AG08395 (cell line): ENCODE measurements at places on chromosomes 11 and 22.
A peak's percentile ranks its signal among the peaks of the same experiment; 100 is the strongest.

DNA sequence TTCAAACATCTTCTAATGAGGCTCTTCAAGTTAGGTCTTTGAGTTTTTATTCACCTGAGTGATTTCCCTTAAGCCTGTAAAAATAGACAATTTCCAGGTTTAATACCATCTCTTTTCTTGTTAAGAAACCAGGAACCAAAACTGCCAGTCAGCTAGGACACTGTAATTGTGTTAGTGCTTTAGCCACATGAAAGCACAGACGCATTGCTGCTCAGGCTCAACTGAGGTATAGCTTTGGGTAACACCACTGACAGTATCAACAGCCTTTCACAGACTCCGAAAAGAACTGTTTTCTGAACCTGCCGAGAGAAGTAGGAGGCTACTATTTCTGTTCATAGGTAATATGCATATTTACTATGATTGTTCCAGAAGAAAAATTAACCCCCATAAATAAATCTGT lies 768.7 kb downstream of the ETS1 start:
- no peak for DNase-seq

- DNase-seq, result no peak
Observed at GRCh38 chr11:125162743-125163142, 1.8 kb upstream of the PKNOX2 start.

DNA sequence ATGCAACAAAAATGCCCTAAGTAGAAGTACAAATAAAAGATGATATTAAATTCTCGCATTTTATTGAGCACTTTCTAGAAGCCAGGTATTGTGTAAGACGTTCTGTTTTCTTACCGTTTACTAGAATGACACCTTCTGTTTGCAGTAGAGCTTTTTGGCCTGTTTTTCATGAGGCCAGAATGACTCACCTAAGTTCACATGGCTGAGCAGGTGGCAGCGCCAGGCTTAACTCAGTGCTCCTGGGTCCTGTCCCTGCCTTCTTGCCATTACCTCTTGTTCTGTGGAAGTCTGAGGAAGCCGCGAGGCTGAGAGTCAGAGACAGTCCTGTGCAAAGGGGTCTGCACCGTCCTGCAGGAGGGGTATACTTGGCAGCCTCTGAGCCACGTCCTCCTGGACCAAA lies 113.8 kb downstream of the ATXN10 start:
- DNase-seq, result no peak

- no peak for DNase-seq
Observed at GRCh38 chr11:92204731-92205130, 19.9 kb upstream of the FAT3 start.

DNA sequence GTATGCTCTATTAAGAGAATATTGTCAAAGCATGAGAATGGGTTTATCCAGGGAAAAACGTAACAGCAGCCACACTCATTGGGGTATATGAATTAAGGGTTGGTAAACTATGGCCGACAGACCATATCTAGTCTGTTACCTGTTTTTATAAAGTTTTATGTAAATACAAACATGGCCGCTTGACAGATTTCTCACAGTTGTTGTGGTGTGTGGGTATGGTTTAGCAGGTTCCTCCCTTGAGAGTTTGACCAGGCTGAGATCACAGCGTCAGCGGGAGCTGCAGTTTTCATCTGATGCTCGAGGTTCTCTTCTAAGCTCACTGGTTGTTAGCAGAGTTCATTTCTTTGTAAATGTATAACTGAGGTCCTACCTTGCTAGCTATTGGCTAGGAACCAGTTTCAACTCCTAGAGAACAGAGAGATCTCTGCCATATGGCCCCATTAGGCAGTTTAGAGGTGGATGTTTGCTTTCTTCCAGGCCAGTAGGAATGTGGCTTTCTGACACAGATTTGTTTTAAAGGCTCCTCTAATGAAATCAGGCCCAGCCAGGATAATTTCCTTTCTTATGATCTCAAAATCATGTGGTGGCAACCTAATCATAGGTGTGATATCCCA lies 45.5 kb upstream of the GRIK4 start:
- no peak for DNase-seq

DNA sequence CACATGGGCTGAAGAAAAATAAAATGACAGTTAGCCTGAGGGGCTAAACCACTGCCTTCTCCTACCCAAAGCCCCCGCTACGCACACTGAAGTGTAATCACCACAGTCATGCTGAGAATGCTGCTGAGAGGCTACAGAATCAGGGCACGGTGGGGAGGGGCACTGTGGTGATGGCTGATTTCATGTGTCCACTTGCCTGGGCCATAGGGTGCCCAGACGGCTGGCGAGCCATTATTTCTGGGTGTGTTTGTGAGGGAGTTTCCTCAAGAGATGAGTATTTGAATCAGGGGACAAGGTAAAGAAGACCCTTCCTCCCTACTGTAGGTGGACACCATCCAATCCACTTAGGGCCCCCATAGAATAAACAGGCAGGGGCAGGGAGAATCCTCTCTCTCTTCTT lies 1313.2 kb downstream of the TBC1D22A start:
- no peak for DNase-seq

- peak; percentile 94 for DNase-seq
Observed at GRCh38 chr11:12540913-12541582, 133.2 kb upstream of the TEAD1 start.

DNA sequence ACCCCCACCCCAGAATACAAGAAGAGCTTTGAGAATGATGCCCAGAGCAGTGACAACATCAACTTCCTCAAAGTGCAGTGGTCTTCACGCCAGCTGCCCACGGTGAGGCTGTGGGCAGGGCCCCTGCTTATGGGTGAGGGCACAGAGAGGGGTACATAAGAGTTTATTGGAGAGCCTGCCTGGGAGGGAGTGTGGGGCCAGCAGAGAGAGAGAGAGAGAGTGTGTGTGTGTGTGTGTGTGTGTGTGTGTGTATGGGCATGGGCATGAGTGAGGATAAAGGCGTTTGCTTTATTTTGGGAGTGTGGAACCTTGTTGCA lies 9.5 kb downstream of the PHOX2A start:
- DNase-seq, result no peak

- DNase-seq, result peak; percentile 21
Observed at GRCh38 chr11:102187416-102188151, 77.3 kb downstream of the YAP1 start.

DNA sequence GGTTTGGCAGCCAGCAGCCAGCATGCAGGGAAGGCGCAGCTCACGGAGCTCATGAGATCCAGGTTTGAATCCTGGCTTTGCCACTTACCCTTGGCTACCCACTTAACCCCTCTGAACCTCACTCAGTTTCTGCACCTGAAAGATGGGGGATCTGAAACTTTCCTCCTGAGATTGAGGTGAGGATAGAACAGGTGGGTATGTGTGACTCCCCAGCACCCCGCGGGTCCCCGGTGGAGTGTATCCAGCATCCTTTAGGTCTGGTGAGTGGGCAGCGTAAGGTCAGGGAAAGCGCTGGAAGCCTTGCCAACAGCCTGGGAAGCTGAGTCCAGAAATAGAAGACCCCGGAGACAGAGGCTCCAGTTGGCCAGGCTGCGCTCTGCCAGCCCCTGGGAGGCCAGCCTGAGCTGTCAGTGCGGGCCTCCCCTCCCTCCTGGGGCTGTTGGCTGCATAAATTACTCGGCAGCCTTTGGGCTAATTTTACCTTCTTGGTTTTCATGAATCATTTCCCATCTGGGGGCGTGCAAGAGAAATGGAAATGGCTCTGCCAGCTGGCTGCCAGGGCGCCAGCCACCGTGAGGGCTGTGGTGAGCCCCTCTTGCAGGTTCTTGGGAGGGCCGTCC lies 17.6 kb downstream of the PRDM11 start:
- DNase-seq, result peak; percentile 31

- DNase-seq, result no peak
Observed at GRCh38 chr22:31973739-31974138, 29.4 kb downstream of the YWHAH start.

DNA sequence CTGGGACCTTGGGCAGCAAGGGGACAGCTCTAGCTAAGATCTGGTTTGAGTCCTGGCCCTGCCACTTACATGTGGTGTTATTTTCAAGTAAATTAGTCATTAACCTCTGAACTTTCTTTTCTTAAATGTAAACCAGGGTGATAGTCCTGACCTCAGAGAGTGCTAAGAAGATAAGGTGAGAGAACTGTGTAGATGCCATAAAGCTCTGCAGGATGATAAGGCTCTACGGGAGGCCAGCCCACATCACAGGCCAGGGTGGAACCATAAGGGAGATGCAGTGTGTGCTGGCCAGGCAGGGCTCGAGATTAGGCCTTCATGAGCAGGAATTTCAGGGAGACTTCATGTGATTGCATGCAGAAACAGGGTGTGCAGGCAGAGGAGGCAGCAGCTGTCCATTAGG lies 24.2 kb downstream of the NECTIN1 start:
- no peak for DNase-seq

DNA sequence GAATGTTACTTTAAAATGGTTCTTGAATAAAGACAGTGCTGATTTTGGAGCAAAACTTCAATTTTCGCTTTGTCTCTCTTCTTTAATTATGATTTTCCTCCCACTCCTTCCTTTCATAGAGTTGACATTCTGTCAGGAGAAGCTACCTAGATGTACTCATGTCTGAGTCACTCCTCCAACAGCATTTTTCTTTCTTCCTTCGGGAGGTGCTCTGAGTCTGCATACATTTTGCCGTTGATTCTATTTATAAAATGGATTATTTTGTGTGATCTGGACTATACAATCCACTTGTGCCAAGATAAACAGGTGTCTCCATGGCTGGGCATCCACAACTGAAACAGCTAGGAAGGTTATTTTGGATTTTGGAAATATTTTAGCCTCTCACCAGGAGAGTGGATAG lies 588.3 kb upstream of the ANO5 start:
- DNase-seq, result no peak

- no peak for DNase-seq
Observed at GRCh38 chr11:85680897-85681296, 5.1 kb downstream of the CCDC89 start.

DNA sequence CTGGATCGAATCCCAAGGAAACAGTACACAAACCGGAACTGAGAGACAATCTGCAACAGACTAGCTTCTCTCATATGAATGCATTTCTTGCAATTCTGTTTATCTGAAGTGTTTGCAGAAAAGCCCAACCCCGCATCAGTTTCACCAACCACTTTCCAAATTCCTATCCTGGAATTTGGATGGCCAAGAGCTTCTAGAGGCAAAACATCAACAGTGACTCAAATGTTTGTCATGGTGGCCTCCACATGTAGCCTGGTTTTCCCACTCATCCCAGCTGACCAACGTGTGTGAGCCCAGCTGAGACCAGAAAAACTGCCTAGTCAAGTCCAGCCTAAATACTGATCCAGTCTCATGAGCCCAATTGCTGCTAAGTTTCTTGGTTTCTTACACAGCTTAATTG lies 8.3 kb upstream of the MIEF1 start:
- DNase-seq, result peak; percentile 95

- no peak for DNase-seq
Observed at GRCh38 chr22:46634011-46634699, 14.0 kb downstream of the GRAMD4 start.

DNA sequence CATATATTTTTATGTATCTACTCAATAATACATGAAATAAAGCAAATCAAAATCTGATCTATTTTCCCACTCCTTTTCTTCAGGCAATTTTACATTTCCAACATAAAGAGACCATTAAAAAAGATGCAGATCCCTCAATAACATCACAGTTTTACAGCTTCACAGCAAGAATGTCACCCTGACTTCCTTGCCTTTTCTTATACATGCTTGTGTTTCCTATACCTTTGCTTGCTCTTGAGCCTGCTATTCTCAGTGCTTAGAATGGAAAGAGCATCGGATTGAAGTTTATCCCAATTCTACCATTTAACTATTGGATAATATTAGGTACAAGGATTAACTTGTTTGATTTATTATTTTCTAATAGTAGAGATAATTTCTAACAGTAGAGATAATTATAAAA lies 176.7 kb downstream of the CNTN5 start:
- DNase-seq, result no peak

- DNase-seq, result no peak
Observed at GRCh38 chr22:31846161-31847115, 92.6 kb downstream of the DEPDC5 start.
